NCI-H446 treated with DMSO at 0.1 percent for 48 hours (cell line): ENCODE measurements at places on chromosomes 2 and 18.

DNA sequence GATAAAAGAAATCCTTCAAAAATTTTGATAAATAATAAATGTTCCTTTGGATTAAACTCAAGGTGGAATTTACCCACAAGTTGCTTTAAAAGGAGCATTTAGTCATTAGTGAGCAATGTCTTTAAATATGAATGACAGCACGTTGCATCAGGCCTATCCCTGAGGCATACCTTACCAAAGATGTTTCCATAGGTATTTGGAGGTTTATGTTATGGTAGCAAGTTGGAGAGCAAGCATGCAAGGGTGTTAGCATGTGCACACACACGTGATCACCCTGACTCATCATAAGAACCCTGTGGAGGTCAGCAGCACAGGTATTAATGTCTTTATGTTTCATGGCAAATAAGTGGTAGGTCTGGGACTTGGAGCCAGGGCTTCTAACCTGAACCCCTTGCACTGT is 159.9 kb downstream of the ACTR3 start:
- no peak for DNase-seq

- DNase-seq, result no peak
Measured at GRCh38 chr2:200397785-200398184, 91.3 kb downstream of the SPATS2L start.

DNA sequence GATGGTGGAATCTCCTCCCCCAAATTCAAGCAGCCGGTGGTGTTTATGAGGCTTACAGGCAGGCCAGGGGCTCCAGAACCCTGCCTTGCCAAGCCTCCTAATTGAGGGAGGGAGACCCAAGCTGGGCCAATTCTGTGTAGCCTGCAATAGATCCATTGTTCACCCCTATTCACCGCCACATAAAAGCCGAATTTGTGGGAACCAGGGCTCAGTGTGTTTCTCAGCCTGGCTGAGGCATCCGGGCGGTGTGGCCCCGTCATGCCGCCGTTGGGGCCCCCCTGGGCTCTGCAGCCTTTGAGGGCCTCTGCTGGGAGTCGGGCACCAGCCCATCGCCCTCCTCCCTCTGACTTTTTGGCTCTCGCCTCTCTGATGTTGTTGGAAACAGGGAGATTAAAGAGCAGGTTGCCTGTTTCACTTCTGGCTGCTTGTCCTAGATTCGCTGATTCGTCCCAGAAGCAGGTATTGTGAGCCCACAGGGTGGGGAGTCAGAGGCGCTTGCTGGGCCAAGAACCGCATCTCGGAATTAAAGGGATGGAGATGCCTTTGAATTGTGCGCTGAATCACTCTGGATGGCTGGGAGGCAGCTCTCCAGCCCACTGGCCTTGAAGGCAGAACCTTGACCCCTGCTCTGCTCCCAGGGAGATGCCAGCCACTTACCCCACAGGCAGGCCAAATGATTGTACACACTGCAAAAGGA is 14.7 kb upstream of the OTOS start:
- DNase-seq, result no peak

DNA sequence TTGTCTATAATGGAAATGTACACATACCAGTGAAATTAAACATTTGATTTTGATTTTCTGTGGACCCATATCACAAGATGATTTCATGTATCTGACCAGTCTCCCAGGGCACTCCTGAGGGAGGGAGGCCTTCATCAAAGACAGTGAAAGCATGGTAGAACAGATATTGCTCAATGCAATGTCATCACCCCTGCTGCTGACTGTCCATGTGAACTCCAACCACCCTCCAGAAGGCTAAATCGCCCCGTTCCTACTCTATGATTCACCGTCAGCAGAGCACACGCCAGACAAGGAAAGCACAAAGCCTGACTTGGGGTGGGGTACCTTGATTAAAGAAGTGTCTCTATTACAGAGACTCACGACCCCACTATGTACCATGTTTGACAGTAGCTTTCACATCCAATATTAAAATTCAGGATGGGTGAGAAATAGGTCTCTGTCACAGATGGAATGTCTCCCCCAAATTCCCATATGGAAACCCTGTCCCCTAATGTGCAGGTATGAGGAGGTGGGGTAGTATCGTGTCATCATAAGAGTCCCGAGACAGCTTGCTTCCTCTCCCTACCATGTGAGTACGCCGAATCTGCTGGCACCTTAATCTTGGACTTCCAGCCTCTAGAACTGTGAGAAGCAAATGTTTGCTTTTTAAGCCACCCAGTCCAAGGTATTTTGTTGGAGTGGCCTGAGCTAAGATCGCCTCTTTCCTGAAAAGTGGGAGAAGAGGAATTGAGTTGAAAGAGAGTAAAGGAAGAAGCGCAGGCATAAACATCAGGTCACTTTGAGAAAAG is 42.4 kb downstream of the CYB5A start:
- DNase-seq, result no peak

- DNase-seq, result no peak
Measured at GRCh38 chr2:219399716-219400478, 12.2 kb upstream of the DNPEP start.

DNA sequence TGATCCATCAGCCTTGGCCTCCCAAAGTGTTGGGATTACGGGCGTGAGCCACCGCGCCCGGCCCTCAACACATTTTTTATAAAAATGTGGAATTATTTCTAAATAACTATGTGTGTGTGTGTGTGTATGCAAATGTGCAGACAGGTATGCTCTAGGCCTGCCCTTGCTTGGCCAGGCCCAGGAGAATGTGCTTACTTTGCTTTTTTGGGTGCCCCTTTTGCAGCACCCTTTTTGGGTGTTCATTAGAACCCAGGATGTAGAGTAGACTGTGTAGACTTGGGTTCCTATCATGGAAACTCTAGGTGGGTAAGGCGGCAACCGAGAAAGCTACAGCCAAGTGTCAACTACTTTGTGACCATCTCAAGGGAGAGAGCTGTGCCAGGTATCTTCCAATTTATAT is 11.7 kb upstream of the ITSN2 start:
- no peak for DNase-seq

- DNase-seq, result no peak
Measured at GRCh38 chr2:223269386-223269785, 217.4 kb downstream of the KCNE4 start.

DNA sequence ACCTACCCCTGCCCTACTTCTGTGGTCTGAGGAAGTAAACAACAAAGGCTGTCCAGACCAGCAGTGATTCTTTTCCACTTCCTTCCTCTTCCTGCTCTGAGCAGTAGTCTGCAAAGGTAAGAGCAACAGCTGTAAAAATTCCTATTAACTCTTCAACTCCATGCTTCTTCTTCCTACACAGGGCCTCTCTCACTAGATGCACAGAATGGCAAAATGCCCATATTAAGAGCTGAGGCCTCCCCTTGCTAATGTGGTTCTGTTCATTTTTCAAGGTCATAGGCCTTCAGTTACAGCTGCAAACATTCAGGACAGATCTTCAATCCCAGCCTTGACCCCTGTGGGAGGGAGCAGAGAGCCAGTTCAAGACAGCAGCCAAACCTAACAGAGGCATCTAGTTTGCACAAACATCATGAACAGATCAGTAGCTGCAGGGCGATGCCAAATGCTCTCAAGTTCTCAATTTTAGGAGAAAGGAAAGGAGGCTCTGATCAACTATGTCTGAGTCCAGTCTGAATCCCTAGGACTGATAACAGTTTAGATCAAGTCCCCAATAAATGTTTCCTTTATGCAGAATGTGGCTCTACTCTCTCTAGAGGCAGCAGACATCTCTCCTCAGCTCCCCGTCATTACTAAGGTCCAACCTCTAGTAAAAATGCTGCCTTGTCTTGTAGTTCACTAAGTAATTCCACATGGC is 20.9 kb downstream of the SLC40A1 start:
- DNase-seq, result no peak

DNA sequence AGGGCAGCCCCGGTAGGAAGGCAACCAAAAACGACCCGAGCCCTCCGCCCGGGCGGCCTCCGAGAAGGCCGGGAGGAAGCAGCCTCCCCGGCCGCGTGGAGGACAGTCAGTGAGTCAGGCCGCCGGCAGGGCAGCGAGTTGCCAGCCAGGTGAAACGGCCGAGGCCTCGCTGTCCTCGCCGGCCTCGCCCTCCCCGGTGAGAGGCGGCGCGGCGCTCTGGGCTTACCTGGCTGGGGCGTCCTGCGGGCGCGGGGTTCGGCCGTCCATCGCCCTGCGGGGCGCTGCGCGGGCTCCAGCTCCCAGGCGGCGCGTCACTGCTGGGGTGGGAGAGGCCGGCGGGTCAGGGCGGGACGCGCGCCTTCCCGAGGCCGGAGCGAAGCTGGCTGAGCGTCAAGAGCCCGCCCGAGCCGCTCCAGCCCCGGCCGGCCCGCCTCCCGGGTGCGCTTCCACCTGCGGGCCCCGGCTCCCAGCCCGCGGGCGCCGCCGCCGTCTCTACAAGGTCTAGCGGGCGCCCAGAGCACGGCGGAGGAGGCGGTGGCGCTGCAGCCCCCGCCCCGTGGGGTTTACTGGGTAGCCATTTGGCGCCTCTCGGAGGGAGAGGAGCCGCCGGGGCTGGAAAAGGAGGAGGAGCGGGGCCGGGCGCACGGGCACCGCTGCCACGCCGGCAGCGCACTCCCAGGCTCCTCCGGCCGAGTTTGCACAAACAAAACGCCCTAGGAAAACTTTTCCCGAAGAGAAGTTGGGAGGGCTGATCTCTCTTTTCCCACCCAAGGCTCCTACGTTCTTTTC is 499 bp downstream of the COBLL1 start:
- DNase-seq, result peak; percentile 61

DNA sequence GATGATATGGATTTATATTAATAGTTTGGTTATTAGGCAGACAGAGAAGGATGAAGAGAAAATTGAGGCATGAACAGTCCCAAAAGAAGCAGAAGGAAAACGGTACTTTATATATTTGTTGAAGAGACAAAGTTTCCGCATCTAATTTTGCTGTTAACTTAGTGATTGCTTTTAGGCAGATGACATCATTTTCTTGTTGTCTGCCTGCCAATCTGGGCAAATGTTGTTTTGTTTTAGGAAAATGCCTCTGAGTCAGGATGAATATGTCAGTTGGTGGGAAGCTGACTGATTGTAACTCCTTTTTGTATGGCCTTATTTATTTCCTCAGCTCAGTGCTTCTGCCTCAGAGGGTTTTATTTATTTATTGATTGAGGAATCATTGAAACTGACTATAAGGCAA is 52.5 kb upstream of the CAVIN2 start:
- DNase-seq, result peak; percentile 82

- no peak for DNase-seq
Measured at GRCh38 chr2:143128681-143129580, at the start of gene ARHGAP15. Gene ARHGAP15 (plus strand): TSS chr2:143129419.

DNA sequence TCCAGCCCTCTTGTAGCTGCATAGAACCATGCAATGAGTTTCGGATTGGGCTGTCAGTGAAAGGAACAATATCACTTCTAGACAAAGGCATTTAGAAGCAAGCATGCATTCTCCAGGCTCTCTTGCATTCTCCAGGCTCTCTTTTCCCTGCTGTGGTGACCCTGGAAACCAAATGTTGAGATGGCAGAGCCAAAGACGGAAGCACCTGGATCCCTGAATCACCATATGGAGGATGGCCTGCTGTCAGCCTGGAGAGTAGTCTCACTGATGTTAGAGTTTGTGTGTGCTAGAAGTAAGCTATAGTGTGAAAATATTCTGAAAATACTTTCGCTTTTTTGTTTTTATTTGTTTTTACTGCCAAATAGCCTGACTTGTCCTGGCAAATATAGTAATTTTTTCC is 203.9 kb downstream of the C1D start:
- DNase-seq, result no peak

GRCh38 chr2:11073251-11073650 is 82.0 kb upstream of the SLC66A3 start:
- no peak for DNase-seq

DNA sequence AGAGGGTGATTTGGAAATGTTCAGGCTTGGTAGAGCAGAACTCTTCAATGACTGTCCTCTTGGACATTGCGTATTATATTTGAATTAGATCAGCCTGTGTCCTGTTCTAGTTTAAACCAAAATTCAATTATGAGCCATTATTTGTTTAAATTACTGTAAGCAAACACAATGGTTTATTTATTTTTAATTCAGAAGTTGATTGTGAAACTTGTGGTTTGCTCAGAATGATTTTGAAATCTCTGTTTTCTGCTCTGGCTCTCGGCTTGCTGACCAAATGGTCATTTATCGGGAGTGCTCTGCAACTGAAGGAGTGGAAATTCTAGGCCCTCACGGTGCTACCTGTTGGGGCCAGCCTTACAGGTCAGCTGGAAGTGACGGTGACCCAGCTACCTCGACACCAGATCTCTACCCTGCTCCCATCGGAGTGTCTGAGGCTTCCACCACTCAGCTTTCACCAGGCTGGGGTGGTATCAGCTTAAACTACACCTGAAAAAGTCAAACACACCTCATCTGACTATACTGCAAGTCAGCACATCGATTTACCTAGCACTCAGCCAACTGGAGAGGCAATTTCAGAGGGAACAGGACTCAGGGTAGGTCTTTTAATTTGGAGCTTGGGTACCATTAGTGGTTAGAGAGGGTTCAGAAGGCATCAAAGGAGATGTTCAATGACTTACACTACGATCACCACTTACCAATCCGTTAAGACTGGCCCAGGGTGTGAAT is 36.8 kb upstream of the GPD2 start:
- DNase-seq, result no peak

DNA sequence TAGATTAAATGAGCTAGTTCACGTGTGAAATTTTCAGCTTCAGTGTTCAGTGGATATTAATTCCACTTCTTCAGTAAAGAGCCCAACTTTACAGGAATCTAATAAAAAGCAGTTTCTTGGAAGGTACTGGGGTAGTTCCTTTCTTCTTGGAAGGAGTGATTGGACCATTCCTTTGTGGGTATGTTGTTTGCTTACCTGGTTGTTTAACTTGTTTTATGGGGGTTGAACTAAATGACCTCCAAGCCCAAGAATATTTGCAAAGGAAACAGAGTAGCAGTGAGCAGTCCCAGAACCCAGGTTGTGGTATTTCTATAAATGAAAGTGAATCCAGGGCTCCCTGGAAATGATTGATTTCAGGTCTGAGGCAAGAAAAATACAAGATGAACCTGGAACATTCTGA is 31.4 kb downstream of the KCNJ13 start:
- DNase-seq, result no peak

DNA sequence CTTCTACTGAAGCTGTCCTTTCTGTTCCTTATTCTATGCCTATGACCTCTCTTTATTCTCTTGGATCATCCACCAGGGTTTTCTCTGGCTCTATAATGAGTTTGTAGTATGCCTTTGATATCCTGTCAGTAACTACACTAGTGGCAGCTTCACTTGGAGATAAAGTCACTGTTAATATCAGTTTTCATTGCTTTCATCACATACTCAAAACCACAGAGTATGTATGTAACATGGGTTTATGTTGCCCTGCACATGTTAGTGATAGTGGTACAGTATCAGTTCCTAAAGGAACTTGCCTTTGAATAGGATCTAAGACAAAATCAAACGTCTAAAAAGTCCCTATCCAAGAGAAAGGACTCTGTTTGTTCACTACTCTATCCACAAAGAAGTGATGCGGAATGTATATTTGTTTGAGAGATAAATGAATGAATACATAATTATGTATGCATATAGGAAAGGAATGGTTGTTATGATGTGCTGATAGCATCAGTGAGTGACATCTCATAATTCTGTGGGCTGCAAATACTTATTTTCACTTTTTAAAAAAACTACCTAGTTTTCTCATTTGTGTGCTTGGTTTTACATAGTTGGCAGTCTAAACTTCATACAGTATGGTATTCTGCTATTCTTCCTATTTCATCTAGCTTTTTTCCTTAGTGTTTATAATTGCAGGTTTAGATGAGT is 45.1 kb downstream of the TET3 start:
- DNase-seq, result no peak

GRCh38 chr2:134200036-134200618 is 53.7 kb upstream of the MGAT5 start:
- DNase-seq, result no peak

GRCh38 chr18:63562284-63562683 is 20.1 kb downstream of the SERPINB12 start:
- DNase-seq, result no peak

- DNase-seq, result peak; percentile 32
Measured at GRCh38 chr2:191165176-191165643, 14.4 kb upstream of the STAT4 start.
